Psoas muscle (tissue), 8 donors: ENCODE measurements at places on chromosomes 3 and 15. TPM values are rescaled to one million over a fixed set of nuclear protein-coding genes. Genes with fewer than 3 reads are reported as not detected.

DNA sequence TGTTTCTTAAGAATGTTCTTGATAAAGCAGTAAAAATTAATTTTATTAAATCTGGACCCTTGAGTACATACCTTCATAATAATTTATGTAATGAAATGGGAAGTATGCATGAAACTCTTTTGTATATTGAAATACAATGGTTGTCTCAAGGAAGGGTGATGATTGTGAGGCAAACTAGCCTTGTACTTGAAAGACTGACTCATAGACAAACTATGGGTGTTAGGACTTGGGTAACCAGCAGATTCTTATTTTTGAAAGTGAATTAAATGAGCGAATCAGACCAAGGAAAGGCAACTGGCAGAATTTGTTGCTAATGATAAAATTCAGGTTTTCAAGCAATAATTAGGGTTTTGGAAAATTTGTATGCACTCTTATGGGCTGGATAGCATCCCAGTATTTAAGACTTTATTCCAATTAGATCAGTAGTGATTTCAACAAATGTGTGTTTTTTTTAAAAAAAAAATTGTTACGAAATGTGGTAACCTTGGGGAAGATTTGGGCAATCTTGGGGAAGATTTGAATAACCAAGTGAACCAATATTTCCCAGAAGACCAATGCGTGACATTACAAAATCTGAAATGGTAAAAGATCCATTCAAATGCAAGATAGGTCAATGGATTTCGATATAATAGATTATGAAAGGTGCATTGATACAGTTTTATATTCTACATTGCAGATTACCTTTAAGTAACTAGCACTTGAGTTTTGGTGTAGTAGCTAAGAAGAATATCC lies 42.0 kb downstream of the ATP2C1 start:
- no peaks in the 10 kb centered on the region for H3K27me3 ChIP-seq
- peaks cover 58% of the 10 kb centered on the region for H3K36me3 ChIP-seq
- DNase-seq = no peak
- no peak overlapping the region for H3K27ac ChIP-seq
- H3K4me3 ChIP-seq = no peak overlapping the region

DNA sequence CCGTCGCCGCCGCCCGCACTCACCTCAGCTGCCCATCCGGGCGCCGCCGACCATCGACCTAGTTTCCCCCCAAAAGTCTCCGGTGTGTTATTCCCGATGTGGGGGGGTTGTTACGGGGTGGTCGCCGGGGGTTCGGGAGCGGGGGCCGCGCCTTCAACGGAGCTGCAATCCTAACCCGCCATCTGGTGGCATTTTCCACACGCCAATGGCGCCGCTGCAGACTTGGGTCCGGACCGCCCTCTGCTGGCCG lies at the start of gene STAG1:
Gene STAG1 (minus strand): TSS at position 207 of the 250 bp plus-strand sequence. CDS start 121,480 bp downstream, outside the sequence.
- peaks cover 31% of the 10 kb centered on the region for H3K4me1 ChIP-seq
- peak within 1 kb of the TSS; percentile 82 for H3K4me3 ChIP-seq
- no peaks in the 10 kb centered on the region for H3K27me3 ChIP-seq
- H3K27ac ChIP-seq = peak within 1 kb of the TSS; percentile 98

- H3K4me1 ChIP-seq = peaks cover 10% of the 10 kb centered on the region
- H3K27ac ChIP-seq = no peak overlapping the region
- no peak overlapping the region for H3K4me3 ChIP-seq
- peaks cover 68% of the 10 kb centered on the region for H3K27me3 ChIP-seq
- no peaks in the 10 kb centered on the region for H3K36me3 ChIP-seq
These were observed 60.8 kb upstream of the POLG start for GRCh38 chr15:89395461-89395871.

DNA sequence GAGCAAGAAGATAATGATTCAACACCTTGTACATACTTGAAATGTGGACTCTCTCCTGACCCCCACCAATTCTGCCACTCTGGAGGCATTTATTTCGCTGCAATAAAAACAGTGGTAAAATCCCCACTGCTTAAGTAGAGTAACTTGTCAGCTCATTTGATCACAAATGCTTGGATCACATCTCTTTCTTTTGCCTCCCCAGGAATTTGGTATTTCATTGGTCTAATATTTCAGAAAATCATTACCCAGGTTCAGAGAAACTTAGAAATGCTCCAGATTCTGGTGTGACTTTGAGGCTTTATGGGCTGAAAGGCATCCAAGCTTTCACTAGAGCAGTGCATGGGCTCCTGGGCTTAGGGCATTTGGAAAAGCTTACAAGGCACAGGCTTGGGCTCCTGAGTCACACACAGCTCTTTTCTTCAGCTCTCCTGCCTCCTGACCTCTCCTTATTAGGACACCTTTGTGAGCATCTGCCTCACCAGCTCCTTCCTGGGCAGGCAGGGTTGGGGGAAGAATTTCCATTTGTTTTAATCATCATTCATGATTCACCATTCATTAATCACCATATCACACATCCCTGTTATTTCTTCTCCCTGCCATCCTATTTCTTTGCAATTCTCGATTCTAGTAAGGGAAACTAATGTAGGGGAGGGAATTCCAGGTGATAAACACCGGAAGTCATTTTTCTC lies 22.5 kb downstream of the CDCP1 start:
- H3K36me3 ChIP-seq = no peaks in the 10 kb centered on the region
- H3K4me1 ChIP-seq = peaks cover 46% of the 10 kb centered on the region
- H3K27ac ChIP-seq = peak overlapping the region; percentile 89
- DNase-seq = no peak

DNA sequence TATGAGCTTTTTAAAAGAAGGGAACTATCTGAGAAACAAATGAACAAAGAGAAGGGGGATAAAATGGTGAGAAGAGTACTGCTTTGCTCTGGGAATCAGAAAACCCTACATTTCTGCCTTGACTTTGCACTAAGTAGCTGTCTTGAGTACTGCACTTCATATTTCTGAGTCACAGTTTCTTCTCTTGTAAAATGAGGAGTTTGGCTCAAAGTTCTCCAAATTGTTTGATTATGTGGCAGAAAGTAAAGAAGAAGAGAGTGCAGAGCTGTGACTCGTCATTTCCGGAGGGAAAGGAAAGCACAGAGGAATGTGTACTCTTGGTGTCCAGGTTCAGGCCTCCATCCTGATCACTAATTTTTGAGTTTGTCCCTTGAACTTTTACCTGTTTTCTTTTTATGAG lies 54.7 kb downstream of the TP63 start:
- peaks cover 55% of the 10 kb centered on the region for H3K4me1 ChIP-seq
- H3K36me3 ChIP-seq = no peaks in the 10 kb centered on the region
- H3K4me3 ChIP-seq = no peak overlapping the region
- H3K27me3 ChIP-seq = no peaks in the 10 kb centered on the region

- H3K4me3 ChIP-seq = no peak overlapping the region
- no peak for DNase-seq
- H3K27ac ChIP-seq = no peak overlapping the region
- H3K4me1 ChIP-seq = no peaks in the 10 kb centered on the region
- no peaks in the 10 kb centered on the region for H3K27me3 ChIP-seq
These were observed 69.5 kb downstream of the C3orf38 start for GRCh38 chr3:88219138-88219792.

DNA sequence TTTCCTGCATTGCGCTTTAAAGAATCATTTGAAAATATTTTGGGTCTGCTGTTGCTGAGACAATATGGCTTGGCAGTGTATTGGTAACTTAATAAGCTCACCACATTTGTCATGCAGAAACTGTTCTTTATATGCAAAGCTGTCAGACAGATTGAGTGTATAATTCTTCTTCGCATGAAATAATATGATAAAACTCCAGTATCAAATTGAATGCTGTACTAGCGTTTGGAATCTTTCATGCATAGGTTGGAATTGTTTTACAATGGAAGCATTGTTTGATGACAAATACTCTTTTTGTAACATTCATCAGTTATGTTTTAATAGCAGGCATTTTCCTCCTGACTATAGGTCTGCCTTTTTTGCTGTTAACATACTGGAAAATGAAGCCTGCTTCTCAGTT lies 53.8 kb downstream of the RBMS3 start:
- H3K4me1 ChIP-seq = peaks cover 78% of the 10 kb centered on the region
- H3K27ac ChIP-seq = peak overlapping the region; percentile 79
- no peak for DNase-seq
- H3K36me3 ChIP-seq = no peaks in the 10 kb centered on the region
- peak overlapping the region; percentile 58 for H3K4me3 ChIP-seq

Gene CLASP2
- 58.6 TPM for total RNA-seq
